ENCODE measurements at places on chromosomes 5 and 9.

- DNase-seq: no peak
Measured at GRCh38 chr9:100131216-100131615, 32.2 kb downstream of the INVS start.

GRCh38 chr9:108412755-108413154 is 443.0 kb downstream of the ACTL7B start:
- DNase-seq: peak; percentile 16

DNA sequence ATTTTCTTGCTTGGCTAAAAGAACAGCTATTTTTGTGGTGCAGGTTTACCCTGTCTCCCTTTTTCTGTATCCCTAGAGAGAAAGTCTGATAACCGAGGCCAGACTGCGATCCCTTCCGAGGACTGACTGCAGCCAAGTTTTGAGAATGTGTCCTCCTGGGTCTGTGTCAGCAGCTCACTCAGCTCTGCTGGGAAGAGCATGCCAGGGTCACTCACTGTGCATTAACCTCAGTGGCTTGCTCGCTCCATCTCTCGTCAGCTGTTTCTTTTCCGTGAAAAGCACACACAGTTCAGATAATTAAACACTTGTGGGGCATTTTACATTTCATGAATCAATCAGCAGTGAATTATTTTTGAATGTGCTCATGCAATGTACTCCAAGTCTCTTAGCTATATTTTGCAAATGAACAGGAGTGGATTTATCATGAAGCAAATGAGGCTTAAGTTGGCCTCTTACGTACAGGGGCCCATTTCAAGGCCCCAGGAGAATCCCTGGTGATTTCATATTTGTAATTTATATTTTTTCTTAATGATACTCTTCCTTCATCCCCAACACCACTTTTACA is 252.1 kb downstream of the SMARCA2 start:
- DNase-seq: no peak

GRCh38 chr5:176183321-176184074 is 54.7 kb upstream of the SIMC1 start:
- no peak for DNase-seq

GRCh38 chr9:118782790-118783463 is 586.3 kb downstream of the BRINP1 start:
- no peak for DNase-seq

DNA sequence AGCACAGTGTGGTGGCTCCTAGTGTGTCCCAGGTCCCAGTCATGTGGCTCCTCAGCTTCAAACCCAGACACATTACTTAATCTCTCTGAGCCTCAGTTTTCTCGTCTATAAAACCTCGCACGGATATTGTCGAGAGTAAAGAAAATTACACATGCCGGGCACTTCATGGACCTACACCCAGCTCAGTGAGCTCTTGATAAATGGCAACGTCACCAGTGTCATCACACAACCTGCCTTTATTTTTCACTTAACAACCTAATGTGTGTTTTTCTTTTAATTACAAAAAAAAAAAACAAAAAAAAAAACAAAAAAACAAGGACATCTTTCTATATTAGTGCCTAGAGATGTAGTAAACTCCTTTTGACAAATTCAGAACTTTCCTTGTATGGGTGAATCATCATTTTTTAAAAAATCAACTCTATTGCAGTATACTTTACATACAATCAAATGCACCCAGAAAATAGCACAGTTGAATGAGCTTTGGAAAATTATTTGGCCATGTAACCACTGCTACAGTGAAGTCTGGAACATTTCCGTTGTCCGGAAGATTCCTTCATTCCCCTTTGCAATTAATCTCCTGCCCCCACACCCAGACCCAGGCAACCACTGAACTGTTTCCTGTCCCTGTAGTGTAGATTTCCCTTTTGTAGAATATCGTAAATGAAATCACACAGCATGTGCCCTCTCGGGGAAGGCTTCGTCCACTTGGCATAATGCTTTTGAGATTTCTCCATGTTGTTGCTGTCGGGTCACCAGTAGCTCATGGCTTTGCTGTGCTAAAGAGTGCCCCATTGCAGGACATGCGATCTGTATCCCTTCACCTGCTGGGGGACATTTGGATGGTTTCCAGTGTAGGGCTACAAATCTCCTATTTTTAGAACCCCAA is 100.4 kb upstream of the LARP1 start:
- peak; percentile 33 for DNase-seq

- no peak for DNase-seq
Measured at GRCh38 chr5:122111460-122111859, 17.9 kb upstream of the ZNF474 start.

- DNase-seq: peak; percentile 29
Measured at GRCh38 chr5:612498-613424, 621 bp downstream of the CEP72 start.

- no peak for DNase-seq
Measured at GRCh38 chr5:83179966-83180365, 102.6 kb downstream of the XRCC4 start.

GRCh38 chr5:115895821-115896220 is 54.1 kb downstream of the AP3S1 start:
- no peak for DNase-seq

DNA sequence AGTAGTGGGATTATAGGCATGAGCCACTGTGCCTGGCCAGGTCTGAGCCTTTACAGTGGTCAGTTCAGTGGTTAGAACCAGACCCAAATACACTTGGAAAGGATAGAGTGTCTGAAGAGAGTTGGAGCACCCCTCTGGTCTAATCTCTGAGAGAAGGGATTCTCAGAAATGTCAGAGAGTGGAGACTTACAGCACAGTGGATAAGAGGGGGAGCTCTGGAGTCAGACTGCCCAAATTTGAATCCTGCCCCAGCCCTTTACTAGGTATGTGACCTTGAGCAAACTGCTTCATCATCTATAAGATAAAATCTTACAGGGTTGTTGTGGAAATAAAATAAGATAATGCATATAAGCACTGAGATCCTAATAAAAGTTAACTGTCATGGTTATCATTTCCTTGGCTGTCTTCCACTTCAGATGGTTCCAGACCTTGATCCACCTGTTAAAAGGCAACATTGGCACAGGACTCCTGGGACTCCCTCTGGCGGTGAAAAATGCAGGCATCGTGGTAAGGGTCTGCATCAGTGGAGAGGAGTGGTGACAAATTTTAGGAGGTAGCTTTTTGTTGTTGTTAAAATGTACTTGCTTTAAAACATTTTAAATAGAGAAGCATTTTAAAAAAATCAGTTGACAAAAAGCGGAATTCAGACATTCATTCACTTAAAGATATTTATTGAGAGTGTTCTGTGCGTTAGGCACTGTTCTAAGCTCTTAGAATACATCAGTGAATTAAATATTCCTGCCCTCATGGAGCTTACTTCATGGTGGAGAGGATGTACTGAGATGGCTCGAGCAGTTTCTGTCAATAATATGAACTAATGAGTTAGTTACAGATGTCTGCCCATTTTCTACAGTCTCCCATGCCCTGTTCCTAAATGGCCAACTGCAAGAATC is 16.0 kb downstream of the SLC36A1 start:
- DNase-seq: no peak

GRCh38 chr5:34511063-34511462 is 145.1 kb upstream of the RAI14 start:
- DNase-seq: no peak

All from Daoy (cell line).